ENCODE measurements at places on chromosomes 1 and 21.
A peak's percentile ranks its signal among the peaks of the same experiment; 100 is the strongest.

DNA sequence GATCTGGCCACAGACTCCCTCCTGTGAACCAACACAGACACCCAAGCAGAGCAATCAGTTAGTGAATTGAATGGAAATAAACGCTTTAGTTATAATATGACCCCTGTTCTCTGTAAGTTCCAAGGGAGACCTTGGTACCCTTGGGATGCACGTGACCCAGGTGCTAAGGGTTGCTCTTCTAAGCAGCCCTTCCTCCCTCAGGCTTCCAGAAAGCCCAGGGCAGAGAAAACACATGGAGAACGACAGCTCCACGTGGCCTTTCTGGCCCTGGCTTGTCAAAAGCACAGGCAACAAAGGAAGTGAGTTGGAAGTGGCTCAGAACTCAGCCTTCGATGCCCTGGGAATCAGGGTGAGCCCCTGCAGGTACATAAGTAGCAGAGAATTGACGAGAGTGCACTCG, 57.4 kb downstream of the LACTBL1 start:
- no peak for DNase-seq

- no peak for DNase-seq
Observed at GRCh38 chr1:26257222-26257621, 22.7 kb upstream of the SH3BGRL3 start.

DNA sequence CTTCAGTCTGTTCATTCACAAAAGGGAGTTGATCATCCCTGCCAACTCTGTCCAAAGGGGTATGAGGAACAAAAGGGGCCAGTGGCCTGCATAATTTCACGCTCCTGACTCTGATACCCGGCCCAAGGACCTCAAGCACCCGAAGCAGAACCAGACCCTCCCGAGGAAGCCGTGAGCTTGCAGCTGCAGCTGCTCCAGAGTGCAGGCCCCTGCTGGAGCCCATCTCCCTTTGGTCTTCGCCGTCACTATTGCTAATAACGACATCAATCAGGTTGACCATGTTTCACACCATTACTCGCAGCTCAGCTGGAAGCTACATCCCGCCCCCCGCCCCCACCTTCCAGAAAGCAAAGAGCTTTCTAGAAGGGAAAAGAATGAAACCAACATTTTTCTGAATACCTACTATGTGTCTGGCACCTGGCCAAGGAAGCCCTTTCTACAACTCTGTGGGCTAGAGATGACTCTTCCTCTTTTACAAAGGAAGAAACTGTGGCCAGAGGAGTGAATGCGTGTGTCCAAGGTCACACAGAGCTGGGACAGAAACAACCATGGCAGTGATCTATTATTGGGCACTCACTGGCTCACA, 5.5 kb downstream of the NKAIN1 start:
- no peak for DNase-seq

DNA sequence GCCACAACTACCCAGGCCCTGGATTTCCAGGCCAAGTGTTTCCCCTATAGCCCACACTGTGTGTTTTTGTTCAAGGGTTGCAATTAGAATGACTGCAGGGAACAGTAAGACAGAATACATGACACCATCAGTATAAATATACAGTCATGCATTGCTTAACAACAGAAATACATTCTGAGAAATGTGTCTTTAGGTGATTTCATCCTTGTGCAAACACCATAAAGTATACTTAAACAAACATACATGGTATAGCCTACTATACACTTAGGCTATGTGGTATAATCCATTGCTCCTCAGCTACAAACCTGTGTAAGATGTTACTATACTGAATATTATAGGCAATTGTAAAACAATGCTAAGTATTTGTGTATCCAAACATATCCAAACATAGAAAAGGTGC, 7.5 kb upstream of the SLC44A5 start:
- no peak for DNase-seq

- no peak for DNase-seq
Observed at GRCh38 chr1:246158131-246158530, 348.9 kb downstream of the SMYD3 start.

GRCh38 chr1:246695136-246695535, 29.1 kb upstream of the SCCPDH start:
- no peak for DNase-seq

DNA sequence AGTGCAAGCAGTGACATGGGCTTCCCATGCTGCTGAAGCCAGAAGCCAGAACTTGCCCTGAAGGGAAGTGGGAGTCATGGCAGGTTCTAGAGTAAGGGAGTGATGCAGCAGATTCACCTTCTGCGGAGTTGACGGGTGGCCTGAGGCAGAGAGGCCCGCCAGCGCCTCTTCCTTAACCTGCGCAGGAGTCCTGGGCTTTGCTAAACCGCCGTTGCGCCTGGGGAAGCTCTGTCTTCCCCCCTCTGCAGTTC, 67.3 kb downstream of the OBSCN start:
- DNase-seq, result no peak

GRCh38 chr1:39196244-39197215, 8.0 kb upstream of the MACF1 start:
- DNase-seq, result no peak

- peak; percentile 58 for DNase-seq
Observed at GRCh38 chr1:40316595-40317393, at the start of gene COL9A2. TSS of gene COL9A2 (minus strand) at chr1:40317286. CDS start at chr1:40317197, 89 bp downstream.

- DNase-seq, result no peak
Observed at GRCh38 chr1:51061231-51061918, 40.7 kb upstream of the C1orf185 start.

DNA sequence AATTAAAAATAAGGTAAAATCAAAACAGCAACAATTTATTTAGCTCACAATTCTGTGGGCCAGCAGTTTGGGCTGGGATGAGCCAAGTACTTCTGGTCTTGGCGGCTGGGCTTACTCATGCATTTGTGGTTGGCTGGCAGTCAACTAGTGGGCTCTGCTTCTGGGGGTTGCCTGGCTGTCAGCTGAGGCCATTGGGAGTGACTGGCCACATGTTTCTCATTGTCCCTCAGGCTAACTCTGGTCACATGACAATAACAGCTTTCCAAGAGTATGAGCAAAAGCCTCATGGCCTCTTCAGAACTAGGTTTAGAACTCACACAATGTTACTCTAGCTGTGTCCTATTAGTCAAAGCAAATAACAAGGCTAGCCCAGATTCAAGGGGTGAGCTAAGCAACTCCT, 15.6 kb upstream of the CHIA start:
- peak; percentile 11 for DNase-seq

DNA sequence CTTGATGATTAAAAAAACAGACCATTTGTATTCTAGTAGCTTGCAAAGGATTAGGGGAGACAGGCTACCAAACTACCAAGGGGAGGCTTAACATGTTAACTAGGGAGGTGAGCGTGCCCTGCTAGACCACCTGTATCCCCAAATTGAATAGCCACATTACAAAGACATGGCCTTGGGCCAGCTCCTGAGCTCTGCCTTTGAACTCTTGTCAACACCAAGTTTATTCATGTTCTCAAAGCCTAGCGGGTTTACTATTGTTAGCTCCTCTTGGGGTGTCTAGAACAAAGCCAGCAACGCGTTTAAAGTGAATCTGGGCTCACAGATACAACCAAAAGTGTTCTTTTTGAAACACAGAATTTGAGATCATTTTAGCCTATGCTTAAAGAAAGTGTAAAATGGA, 36.3 kb downstream of the SMYD2 start:
- DNase-seq, result no peak

- no peak for DNase-seq
Observed at GRCh38 chr1:12587981-12588640, 29.9 kb downstream of the DHRS3 start.

- no peak for DNase-seq
Observed at GRCh38 chr21:36704958-36705678, 6.2 kb downstream of the SIM2 start.

DNA sequence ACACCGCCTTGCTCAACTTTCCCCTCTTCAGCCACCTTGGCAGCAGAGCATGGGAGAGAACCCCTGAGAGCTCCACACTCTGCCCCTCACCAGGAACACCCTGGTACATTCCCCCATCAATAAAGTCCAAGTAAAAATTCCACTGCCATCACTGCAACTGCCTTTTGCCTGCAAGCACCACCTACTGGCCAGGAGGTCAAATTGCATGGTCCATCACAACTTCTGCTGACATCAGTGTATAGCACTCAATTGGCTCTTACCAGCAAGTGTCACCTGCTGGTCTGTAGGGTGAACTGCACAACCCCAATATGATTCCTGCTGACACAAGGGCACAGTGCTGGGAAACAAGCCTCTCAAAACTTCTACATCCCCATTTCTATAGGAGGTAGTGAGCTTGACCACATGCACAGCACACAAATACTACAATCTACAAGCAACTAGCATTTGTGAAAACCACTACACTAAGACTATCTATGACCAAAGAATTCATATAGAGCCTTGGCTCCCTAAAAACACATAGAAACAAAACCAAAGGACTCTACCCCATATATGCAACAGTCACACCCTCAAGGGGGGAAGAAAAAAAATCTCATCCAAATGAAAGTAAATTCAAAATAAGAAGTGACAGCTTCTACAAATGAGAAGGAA, 69.2 kb downstream of the FASLG start:
- DNase-seq, result no peak

DNA sequence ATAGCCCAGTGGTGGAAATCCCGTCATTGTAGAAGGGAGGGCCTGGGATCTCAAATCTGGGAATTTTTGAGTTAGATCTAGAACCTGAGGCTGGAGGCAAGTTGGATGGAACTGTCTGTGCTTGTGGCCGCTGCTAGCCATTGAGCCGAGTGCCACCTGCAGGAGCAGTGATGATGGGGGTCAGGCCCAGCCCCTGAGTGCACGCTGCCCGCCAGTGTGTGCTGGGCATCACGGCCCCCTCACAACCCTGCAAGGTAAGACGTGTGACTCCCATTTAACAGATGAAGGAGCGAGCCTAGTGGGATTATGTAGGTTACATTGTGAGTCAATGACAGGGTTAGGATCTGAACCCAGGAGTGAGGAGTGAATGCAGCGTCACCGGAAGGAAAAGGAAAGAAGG, 407.2 kb downstream of the CAMTA1 start:
- no peak for DNase-seq

DNA sequence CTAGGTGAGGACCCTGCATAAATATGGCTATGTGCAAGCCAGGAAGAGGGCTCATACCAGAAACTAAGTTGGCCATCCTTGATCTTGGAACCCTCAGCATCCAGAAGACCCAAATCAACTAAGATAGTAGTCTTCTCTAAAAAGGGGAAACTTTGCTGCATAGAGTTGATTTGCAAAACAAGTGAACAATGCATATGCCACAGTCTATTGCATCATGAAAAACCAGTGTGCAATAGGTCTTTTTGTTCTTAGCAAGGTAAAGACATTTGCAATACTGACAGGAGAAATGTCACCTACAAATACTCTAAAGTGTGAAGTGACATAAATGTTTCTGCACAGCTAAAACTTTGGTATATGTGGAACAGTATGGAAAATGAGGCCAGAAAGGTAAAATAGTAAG, 2.0 kb upstream of the IFI16 start:
- no peak for DNase-seq

- DNase-seq, result no peak
Observed at GRCh38 chr1:47655521-47656300, 217.9 kb downstream of the FOXD2 start.

GRCh38 chr1:208270651-208271141, 26.5 kb upstream of the PLXNA2 start:
- no peak for DNase-seq

DNA sequence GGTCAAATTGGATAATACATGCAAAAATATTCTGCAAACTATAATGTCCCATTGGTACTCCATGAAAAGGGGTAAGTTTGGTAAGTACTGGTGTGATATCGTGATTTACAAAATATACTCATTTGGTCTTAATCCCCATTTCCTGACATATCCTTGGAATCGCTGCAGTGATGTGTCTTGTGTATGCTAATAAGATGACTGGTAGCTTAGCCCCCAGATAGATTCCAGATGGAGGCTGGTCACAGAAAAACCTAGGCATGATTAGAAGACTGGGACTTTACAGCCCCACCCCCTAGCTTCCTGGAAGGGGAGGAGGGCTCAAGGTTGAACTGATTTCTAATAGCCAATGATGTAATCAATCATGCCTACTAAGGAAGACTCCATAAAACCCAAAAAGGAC, 3.0 kb downstream of the VAMP4 start:
- DNase-seq, result peak; percentile 18

GRCh38 chr1:6491081-6491449, 402 bp downstream of the PLEKHG5 start:
- DNase-seq, result no peak

DNA sequence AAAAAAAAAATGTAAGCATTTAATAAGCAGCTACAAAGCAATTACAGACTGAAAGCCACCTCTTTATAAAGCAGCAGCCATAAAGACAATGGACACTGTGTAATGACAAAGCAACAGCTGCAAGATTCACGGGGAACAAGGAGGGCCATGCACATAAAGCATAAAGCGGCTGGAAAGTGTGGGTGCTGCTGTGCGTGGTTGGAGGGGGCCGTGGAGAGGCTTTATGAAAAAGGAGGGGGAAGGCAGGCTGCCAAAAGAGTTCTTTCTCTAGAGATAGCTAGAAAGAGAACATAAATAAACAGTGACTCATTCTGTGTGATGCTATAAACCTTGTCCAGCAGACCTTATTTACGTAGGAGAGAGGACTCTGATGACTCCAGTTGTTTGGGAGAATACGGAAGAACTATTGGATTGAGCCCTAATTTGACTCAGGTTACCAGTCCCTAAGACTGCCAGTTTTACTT, 49.3 kb downstream of the ADAMTS1 start:
- DNase-seq, result peak; percentile 74

DNA sequence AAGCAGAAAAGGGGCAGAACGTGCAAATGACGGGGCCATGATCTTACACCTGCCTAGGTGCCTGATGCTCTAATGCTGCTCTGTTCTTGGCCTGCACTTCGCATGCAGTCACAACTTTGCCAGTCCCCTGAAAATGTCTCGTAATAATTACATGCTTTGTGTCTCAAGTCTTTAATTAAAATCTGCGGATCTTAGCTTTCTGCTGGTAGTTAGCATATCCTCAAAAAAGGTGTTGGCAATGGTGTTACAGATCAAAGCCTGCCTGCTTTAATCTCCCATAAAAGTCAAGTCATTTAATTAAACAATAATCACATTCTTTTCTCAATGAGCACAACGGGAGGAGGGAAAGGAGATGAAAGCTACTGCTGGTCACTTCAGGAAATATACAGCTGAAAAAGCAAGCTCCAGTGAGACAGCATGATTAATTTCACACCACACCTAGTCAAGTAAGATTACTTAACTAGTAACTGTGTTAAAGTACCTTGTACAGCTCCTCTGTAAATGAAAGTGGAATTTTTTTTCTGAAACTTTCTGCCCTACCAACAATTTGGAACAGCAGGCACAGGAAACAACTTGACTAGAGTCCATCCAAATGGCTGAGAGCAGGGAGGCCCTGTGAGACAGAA, 45.8 kb downstream of the STX6 start:
- no peak for DNase-seq

GRCh38 chr1:200980452-200980772, 43.1 kb downstream of the KIF21B start:
- no peak for DNase-seq

- no peak for DNase-seq
Observed at GRCh38 chr1:39936724-39937491, 18.0 kb upstream of the MFSD2A start.

- DNase-seq, result no peak
Observed at GRCh38 chr1:226378071-226378470, 29.8 kb downstream of the PARP1 start.
